Aorta (tissue), 5 donors: ENCODE measurements at places on chromosomes 3 and 15. TPM values are rescaled to one million over a fixed set of nuclear protein-coding genes. Genes with fewer than 3 reads are reported as not detected.

Gene DRD3
- not detected for polyA plus RNA-seq

Gene MYL3
- 14.3 TPM for polyA plus RNA-seq

Gene FAM174B
- polyA plus RNA-seq = not detected

Gene SLC12A8
- 1.1 TPM for polyA plus RNA-seq

Gene RBPMS2
- polyA plus RNA-seq = 0.51 TPM

Gene DAZL
- not detected for polyA plus RNA-seq

Gene ZNF774
- polyA plus RNA-seq = 2.6 TPM

Gene HIGD2B
- not detected for polyA plus RNA-seq

Gene MLH1
- 19.5 TPM for polyA plus RNA-seq

Gene GATM
- polyA plus RNA-seq = 6.9 TPM

Gene GP9
- not detected for polyA plus RNA-seq

Gene MYH15
- polyA plus RNA-seq = not detected

Gene IL5RA
- not detected for polyA plus RNA-seq

Gene GNAI2
- polyA plus RNA-seq = 217 TPM

Gene BLM
- polyA plus RNA-seq = 1.5 TPM

Gene LRRC34
- polyA plus RNA-seq = 3.9 TPM
